ENCODE measurements at places on chromosomes 2 and 18. TPM values are rescaled to one million over a fixed set of nuclear protein-coding genes. Genes with fewer than 3 reads are reported as not detected.

- no peak for DNase-seq
These were observed 987.4 kb downstream of the SUCLG1 start for GRCh38 chr2:83471655-83472054.

The PRKAG3 gene
- not detected for polyA plus RNA-seq

GRCh38 chr18:6397931-6398566 lies 16.7 kb downstream of the L3MBTL4 start:
- no peak for DNase-seq

The IL36RN gene
- not detected for polyA plus RNA-seq

- no peak for DNase-seq
These were observed 361.1 kb upstream of the NRP2 start for GRCh38 chr2:205321231-205321630.
